ENCODE measurements at places on chromosomes 1 and 21. TPM values are rescaled to one million over a fixed set of nuclear protein-coding genes. Genes with fewer than 3 reads are reported as not detected.

GRCh38 chr1:205434738-205435137 lies 12.9 kb upstream of the LEMD1 start:
- no peak for DNase-seq

DNA sequence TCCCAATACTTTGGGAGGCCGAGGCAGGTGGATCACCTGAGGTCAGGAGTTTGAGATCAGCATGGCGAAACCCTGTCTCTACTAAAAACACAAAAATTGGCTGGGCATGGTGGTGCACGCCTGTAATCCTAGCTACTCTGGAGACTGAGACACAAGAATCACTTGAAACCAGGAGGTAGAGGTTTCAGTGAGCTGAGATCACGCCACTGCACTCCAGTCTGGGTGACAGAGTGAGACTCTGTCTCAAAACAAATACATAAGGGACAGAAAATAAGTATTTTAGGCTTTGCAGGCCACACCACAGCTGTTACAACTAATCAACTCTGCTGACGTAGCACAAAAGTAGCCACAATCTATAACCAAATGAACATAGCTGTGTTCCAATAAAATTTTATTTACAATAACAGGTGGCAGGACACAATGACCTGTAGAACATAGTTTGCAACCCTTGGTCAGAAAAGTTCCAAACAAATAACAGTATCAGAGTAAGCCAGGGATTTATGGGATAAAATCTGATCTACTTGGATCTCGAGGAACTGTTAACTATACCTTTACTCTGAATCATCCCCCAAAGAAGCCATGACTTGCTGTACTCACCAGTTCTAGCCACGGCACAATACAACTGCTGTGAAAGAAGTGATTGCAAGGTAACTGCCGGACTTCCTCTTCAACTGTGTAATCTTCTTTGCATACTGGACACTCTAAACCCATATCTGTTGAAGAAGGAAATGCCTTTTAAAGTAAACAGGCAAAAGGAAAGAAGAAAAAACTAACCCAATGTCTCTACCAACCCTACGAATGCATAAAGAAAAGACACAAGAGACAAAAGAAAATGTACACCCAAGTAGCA lies 28.3 kb downstream of the CD160 start:
- DNase-seq: no peak

DNA sequence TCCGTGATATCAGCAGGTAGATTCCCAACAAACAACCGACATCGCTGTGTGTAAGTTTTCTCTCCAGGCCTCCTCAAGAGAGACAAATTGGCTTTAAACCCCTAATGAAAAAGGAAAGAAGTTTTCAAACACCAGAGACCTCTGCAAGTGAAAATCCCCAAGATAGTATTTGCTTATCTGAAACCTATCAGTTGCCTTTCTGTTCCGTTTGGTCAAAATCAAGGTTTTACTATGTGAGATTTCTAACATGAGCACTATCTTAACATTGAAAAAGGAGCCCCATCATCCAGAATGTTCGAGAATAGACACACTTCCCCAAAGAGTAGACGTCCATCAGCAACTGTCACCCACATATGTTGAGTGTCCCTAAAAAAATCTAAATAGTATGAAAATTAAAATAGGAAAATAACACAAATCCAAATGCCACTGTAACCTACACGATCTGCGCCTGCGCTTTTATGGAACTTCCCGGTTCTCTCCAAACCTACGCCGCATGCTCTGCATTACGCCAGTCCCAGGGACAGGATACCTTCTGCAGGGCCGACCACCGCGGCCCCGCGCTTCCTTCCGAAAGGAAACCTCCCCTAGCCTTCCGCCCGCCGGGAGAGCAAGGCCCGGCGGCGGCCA lies 1.4 kb downstream of the SFPQ start:
- DNase-seq: no peak

DNA sequence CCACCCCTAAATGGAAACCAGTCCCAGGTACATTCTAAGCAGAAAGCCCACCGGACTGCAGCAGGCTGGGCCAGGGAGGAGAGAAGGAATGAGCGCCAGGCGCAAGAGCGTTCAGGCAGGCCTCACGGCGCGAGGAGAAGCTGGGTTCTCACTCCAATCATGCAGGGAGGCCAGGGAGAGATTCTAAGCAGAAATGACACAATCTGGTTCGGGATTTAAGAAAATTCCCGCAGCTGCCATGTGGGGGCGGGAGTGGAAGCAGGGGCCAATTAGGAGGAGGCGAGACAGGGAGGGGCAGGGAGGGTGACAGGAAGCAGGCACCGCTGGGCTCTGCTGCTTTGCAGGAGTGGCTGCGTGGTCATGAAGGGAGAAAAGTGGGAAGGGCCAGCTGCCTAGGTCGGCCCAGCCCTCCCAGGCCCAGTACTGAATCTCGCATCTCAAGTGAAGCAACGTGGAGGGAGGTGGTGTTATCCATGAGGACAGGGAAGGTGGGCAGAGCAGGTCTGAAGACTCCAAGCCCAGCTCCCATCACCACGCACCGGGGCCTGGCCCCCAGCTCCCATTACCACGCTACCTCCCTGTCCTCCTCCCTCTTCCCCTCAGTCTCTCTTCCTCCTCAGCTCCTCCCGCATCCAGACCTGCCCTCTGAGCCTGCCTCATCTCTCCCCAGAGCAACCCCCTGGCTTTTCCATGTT lies 11.8 kb downstream of the NPHP4 start:
- DNase-seq: peak; percentile 77

DNA sequence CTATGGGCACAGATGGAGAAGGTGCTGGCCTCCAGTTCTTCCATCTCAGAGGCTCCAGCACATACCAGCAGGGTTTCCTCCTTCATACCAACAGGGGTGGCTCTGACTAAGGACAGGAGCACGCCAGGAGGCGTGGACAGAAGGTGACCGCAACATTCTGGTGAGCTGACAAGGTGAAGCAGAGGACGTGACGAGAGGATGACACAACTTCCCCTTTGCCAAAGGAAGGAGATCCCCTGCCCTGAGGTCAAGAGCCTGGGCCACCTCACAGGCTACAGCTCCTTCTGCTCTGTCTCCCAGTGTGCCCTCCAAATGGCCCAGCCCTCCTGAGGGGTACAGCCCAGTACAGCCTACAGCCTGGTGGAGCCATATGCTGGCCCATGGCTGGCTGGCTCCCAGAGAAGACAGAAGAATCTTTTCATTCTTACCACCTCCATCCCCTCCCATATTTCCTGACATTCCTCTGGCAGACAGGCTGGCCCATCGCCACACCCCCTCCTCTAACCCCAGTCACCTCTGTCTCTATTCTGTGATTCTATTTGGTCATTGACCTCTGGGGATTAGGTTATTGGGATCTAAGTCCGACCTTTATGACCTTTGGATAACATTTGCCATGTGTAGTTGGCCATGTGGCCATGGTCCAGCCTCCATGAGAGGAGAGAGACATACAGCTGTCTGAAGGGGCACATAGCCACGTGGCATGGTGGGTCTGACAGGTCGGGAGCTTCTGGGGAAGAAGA lies 5.1 kb upstream of the LAMB3 start:
- DNase-seq: no peak

GRCh38 chr1:164688791-164689190 lies 129.8 kb downstream of the PBX1 start:
- no peak for DNase-seq

DNA sequence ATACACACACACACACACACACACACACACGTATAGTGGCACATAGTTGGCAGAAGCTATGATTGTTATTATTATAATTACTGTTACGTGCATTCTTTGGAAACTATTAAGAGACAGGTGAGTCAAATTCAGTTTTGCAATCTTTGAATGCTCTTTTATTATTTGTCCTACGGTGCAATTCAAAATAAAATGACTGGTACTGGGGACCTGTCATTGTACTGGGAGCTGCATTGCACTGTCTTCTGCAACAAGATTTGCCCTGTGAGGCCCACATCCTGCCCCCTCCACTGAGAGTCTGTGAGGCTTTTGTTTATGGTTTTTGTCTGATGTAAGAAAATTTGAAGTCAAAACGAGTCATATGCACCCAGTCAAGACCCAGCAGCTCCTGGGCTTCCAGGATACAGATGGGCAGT lies 1.9 kb downstream of the LY9 start:
- no peak for DNase-seq

- DNase-seq: no peak
These were observed 14.4 kb upstream of the TTC39A start for GRCh38 chr1:51344602-51345299.

GRCh38 chr21:19120591-19120990 lies 717.0 kb upstream of the TMPRSS15 start:
- DNase-seq: no peak

GRCh38 chr1:7552402-7552801 lies 218.7 kb upstream of the VAMP3 start:
- DNase-seq: no peak

DNA sequence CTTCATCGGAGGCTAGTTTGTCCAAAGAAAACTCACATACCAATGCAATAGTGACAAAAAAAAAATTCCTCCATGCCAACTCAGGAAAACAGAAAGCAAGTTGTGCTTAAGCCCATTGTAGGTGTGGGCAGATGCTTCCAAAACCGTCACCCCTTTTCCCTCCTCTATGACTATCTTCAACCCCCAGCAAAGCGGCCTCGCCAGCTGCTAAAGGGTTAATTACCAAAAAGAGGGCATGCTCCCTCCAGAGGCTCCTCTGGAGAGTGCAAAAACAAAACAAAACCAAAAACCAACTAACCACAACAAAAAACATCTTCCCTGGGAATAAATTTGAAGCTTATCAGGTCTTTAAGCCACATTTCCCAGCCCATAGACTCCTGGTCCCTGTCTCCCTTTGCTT lies 1.2 kb downstream of the LMOD1 start:
- DNase-seq: no peak

DNA sequence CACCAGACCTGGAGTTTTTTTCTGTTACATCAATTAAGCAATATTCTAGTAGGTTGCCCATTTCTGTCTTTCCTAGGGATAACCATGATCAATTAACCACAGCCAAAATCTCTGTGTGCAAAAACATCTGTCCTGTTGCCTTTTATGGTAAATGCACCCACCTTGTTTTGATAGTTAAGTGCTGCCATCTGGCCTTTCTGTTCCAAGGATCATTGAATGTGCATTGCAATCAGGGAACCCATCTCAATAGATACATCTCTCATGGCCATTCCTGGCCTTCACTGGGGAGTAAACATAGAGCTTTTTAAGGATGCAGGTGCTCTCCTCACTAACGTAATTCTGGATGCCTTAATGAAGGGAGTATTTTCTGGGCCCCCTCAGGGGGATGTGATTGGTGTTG lies 111.8 kb upstream of the KIAA1614 start:
- no peak for DNase-seq

GRCh38 chr1:15956150-15956549 lies 19.8 kb downstream of the ZBTB17 start:
- DNase-seq: no peak

DNA sequence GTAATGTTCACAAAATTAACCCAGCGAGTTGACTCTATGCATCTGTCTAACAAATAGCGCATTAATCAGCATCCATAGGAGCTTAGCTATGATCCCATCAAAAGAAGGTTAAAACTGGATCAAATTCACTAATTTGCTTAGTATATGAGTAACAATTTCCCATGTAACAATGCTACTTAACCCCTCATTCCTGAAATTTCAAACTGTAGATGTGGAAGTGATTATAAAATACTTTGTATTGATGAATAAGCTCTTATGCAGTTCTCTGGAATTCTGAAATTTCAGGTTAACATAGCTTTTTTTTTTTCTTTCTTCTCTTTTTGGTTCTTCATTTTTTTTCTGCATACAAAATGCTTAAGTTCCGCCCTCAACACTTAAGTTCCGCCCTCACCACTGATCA lies 1272.7 kb downstream of the KCNT2 start:
- no peak for DNase-seq

DNA sequence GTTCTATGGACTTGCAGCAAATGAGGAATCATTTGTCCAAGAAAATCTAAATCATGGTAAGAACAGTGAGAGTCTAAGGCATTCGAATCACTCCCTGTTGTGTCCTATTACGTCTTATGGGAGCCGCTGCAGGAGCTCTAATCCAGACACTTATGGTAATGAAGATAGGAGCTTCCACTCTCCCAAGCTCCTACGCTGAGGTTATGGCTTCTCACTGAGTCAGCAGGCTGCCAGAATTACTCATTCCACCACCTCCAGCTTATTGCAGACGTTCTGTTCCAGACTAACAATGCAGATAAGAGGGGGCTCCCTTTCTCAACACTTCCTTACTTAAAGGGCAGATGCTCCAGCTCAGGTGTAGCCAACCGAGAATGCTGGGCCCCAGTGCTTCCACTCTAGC lies 212.6 kb downstream of the GREM2 start:
- no peak for DNase-seq

- DNase-seq: no peak
These were observed 56.1 kb downstream of the MEF2D start for GRCh38 chr1:156444407-156445001.

DNA sequence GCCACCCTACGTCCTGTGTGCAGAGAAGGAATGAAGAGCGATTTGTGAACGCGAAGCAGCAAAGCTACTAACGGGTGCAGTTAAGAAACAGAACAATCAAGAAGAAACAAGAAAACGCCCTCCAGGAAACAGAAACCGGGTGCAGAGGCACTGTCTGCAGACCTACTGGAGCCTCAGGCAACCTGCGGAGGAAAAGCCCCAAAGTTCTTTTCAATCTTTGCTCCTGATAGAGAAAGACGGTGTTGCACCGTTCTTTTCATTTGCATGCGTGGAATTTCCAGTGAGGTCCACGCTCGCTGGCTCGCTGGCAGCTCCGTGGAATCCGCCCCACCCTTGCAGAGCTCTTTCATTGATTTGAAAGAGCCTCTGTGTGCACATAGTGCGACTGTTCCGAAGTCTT lies 37.0 kb upstream of the PDE9A start:
- no peak for DNase-seq

DNA sequence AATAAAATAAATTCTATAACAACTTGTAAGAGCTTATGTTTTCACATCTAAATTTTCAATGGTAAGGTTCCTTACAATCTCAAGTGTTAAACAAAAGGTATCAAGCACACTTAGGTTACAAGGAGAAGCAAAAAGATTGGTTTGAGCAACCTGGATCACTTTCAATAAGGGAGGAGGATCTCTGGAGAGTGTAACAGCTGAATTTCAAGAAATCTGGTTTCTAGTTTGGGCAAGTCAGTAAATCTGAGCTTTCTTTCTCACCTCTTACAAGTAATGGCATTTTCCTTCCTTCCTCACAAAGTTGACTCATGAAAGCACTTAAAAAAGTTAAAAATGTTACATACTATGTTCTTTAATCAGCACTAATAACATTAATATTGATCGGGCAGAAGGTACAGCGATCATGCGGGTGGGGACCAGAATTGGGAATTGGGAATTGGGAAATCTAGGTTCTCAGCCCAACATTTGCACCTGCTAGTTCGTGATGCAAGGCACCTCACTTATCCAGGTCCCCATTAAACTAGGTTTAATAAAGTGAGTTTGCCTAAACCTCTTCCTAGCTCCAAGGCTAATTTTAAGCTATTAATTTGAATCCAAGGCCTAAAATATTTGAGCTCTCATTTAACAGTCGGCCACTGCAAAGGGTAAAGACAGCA lies 3.1 kb downstream of the NUCKS1 start:
- DNase-seq: no peak

MUL1 gene
- polyA plus RNA-seq: 48.0 TPM

RRAGC gene
- 15.7 TPM for polyA plus RNA-seq

MROH7 gene
- 0.48 TPM for polyA plus RNA-seq

SRSF10 gene
- polyA plus RNA-seq: 28.8 TPM

RBP7 gene
- polyA plus RNA-seq: 7.0 TPM

SNRNP40 gene
- 13.5 TPM for polyA plus RNA-seq

HSF2BP gene
- polyA plus RNA-seq: 0.35 TPM

RAB42 gene
- polyA plus RNA-seq: 0.21 TPM

CD1E gene
- polyA plus RNA-seq: not detected

TMEM269 gene
- 0.05 TPM for polyA plus RNA-seq

PIGK gene
- polyA plus RNA-seq: 5.0 TPM

NAV1 gene
- 3.1 TPM for polyA plus RNA-seq

BARHL2 gene
- not detected for polyA plus RNA-seq

FCRL6 gene
- 0.21 TPM for polyA plus RNA-seq

OR2T33 gene
- polyA plus RNA-seq: not detected

EXO5 gene
- polyA plus RNA-seq: 8.5 TPM

BATF3 gene
- 1.0 TPM for polyA plus RNA-seq

Data from psoas muscle (tissue), 8 donors.